Chondrocyte (in vitro differentiated cells): ENCODE measurements at places on chromosomes 6 and 20.

- no peak for DNase-seq
These were observed 21.8 kb downstream of the CTCFL start for GRCh38 chr20:57503035-57503658.

GRCh38 chr6:96013531-96013930, 2.2 kb upstream of the FUT9 start:
- DNase-seq: no peak

- no peak for DNase-seq
These were observed 658 bp downstream of the RIN2 start for GRCh38 chr20:19758501-19759331.

DNA sequence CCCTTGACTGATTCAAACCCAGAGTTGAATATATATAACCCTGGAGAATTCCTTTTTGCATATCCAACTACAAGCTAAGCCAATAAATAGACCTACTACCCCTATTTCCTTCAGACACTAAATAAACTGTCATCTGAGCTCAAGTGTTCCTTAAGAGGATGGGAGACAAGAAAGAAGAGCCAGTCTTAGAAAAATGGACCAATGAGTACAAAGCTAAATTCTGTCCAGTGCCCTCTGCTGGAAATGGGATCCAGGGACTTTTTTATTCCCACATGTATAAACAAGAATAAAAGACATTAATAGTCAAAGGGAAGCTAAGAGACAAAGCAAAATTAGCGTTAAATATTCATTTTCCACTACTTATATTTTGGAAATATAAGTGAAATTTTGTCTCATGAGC, 4.8 kb downstream of the PPP1R10 start:
- no peak for DNase-seq

DNA sequence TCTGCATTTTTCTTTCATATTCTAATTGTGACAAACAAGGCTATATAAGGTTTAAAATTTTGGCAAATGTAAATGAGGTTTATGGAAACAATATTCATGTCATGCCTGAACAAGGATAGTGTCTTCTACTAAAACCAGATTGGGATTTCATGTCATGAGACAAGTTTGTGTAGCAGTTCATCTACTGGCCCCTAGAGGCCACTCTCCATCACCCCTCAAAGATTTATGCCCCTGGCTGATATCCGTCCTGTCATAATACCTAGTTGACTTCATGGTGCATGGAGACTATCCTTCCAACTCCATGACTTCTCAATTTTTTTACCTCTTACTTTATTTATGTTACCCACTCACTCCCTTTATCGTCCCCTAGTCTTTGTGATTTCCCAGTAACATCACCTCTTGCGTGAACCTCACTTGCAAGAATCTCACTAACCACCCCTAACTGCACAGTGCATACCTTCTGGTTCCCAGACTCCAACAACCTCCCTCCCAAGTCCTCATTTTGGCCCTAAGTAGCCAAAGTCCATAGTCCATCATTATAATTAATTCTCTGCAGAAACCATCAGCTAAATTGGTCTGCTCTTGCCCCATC, 179.8 kb downstream of the TASP1 start:
- no peak for DNase-seq

GRCh38 chr20:54086507-54087039, 16.2 kb upstream of the BCAS1 start:
- DNase-seq: no peak

DNA sequence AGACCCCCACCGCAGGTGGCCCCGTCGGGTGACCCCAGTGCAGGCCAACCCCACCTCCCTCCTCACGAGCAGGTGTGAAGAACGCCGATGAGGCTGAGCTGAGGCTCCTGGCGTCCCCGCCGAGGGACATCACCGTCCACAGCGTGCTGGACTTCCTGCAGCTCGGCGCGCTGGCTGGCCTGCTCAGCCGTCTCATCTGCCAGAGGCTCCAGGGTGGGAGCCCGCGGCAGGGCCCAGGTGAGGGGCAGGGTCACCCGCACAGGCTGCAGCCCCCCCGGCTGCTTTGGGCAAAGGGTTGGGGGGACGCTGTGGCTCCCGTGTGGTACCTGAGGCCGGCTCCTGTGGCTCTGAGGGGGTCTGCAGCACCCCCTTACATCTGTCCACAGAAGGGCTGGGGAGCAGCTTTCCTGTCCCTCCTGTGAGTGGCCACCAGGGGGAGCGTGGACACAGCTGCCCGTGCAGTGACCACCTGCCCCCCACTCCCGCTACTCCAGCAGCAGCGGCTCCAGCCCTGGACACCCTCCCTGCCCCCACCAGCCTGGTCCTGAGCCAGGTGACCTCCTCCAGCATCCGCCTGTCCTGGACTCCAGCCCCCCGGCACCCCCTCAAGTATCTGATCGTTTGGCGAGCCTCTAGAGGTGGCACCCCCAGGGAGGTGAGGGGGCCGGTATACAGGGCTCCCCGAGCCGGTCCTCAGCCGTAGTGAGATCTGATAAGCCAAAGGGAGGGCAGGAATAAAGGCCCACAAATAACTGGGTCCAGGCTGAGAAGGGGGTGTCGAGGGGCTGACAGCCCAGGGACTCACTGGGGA, 16.5 kb downstream of the COL20A1 start:
- DNase-seq: no peak

GRCh38 chr20:13278812-13279570, 57.9 kb downstream of the ISM1 start:
- DNase-seq: no peak

GRCh38 chr20:48729538-48729937, 98.3 kb downstream of the PREX1 start:
- DNase-seq: peak; percentile 29

DNA sequence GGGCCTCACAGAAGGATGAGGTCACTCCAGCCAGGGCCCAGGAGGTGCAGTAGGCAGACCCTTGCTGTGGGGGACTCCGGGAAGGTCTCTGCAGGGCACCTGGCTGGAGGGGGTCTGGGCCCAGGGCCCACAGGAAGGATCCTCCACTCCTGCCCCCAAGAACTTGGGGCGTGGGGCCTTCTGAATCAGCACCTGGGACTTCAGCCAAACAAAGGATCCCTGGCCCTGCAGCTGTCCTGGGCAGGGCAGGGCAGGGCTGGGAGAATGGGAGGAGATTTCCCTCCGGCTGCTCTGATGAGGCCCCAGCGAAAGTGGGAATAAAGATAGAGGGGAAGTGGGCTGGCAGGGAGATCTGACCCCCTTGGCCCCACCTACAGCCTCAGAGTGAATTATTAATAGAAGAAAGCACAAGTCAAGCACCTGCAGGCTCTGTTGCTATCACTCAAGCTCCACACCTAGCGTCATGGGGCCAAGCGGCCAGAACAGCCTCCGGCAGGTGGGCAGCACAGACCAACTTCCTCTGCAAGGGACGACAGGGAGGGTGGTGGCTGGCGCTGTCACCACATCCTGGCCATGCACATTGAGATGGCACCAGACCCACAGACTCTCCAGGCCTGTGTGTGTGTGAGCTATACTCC, 61.6 kb upstream of the MRPS10 start:
- DNase-seq: no peak

DNA sequence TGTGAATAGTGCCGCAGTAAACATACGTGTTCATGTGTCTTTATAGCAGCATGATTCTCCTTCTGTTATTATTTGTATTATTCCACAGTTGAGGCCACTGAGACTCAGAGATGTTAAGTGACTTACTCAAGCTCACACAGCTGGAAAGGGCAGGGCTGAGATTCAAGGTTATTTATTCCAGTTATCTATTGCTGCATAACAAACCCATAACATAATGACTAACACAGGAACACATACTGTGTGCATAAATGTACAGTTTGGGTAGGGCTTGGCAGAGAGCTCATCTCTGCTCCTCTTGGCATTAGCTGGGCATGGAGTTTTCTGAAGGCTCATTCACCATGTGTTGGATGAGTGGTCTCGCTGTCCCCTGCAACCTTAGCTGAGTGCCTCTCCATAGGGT, 68.8 kb downstream of the STK35 start:
- DNase-seq: no peak

DNA sequence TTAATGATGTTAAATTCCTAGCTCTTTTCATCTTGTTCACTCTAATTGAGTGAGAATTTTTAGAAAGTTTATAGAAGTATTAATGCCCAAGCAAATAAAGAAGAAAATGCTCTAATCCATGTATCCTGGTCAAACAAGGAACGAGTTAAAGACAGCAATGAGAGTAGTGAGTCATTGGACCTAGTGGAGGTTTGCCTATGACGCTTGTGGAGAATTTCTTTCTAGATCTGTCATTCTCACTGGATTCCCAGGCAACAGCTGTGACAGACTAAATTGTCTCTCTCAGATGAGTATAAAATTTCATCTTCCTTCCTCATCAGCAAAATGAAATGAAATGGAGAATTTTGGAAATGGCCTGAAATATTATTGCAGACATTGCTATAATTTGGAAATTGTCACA, 127.9 kb downstream of the COL19A1 start:
- DNase-seq: no peak

- no peak for DNase-seq
These were observed 7.8 kb downstream of the NAA20 start for GRCh38 chr20:20024942-20025341.

- DNase-seq: no peak
These were observed 27.6 kb downstream of the CD40 start for GRCh38 chr20:46145713-46146112.

DNA sequence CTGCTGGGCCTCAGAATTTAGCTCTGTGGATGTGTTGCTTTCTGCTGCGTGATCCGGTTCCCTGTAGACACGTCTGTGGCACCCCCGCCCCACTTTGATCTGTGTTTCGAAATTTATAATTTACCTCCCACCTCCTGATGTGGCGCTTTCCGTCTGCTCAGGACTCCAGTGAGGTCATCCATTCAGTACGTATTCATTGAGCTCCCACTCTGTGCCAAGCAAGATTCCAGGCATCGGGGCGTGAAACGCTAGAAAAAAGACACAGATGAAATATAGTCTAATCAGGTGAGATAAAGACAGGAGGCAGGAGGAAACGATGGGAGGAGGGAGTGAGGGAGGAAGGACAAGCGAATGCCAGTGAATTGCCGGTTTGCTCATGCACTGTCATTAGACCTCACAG, 431.9 kb upstream of the SULF2 start:
- DNase-seq: no peak

GRCh38 chr6:90390379-90390778, 93.7 kb upstream of the BACH2 start:
- DNase-seq: no peak

GRCh38 chr6:8535519-8535918, 100.2 kb upstream of the SLC35B3 start:
- no peak for DNase-seq
